A549 (cell line): ENCODE measurements at places on chromosomes 7 and 10.

DNA sequence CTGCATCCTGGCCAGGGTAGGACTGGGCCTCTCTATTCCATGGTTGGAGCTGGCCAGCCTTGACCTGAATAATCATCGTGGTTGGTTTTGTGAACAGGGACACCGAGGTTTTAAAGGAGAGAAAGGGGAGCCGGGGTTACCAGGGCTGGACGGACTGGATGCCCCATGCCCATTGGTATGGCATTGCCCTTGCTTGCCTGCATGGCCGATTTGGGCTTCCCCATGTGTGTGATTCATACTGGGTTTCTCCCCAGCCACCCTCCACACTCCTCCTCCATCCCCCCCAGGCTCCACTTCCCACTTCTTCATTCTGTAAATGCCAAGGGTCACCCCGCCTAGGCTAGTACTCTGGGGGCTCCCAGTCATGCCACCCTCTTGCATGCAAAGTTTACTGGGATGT is 98.8 kb upstream of the MACROH2A2 start:
- no peak for DNase-seq

- no peak for DNase-seq
Observed at GRCh38 chr7:85154282-85154937, 32.4 kb downstream of the SEMA3D start.

DNA sequence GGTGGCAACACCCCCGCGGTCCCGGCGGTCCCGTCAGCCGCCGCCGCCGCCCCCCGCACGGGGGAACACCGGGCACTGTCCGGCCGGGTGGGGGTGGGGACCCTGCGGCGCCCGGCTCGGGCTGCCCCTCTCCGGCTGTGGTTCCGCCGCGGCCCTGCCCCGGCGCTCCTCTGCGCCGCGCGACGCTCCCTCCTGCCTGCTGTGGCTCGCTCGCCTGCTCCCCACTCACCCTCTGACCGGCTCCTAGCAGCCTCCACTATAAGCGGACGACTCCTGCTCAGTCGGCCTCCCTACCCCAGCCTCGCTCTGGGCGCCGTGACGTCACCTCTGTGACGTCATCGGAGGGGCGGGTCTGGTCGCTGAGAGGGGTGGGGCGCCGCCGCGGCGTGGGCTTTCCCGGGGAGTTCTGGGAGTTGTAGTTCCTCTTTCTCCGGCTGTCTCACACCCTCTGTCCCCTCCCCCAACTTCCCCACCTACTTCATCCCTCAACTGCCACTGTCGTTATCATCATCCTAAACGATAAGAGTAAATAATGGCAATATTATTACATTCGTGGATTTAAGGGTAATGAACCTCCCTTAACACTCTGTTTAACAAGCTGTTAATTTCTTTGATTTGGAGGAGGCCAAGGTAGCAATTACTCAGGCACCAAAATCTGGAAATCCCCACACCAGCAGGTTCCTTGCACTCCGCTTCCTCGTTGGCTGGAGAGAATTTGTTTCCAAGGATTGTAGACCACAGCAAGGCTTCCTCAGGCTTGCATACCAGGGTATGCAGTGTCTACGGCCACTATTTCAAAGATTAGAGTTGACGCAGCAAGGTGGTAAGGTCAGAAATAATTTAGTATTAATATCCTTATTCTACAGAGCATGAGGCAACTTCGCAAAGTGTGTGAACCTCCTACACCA is at the start of gene UBE2H:
UBE2H (minus strand) TSS at position 308 of the 908 bp plus-strand sequence. CDS start 405 bp downstream, outside the sequence.
- DNase-seq, result peak; percentile 92

DNA sequence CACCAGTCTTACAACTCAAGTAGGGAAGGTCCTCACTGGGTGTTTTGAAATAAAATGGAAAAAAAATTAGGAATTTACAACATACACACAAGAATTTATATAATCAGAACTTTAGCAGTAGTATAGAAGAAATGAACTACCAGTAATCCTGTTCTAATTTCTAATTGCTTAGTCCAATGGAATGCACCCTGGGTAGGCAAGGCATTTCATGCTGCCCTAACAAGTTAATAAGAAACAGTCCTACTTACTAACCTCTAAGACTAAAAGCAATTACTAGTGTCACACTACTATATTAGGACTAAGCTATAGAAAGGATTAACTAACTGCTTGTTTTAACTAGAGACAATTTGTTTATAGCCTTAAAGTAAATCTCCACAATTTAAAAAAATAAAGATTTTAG is 158.1 kb downstream of the BTAF1 start:
- DNase-seq, result no peak

DNA sequence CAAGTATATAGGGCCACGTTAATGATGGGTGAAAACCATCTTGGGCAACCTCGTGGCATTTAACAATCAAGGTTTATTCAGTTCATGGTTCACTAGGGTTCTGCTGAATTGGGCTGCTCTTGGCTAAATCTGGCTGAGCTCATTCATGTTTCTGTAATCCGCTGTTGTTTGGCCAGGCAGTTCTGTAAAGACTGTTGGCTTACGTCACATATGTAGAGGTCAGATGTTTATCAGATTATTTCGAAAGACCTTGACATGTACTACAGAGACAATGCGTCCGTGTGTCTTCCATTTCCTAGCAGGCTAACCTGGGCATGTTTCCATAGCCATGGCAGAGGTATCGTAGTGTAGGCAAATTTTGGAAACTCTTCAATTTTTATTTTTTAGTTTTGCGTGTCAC is 190.0 kb upstream of the ZWINT start:
- DNase-seq, result no peak

DNA sequence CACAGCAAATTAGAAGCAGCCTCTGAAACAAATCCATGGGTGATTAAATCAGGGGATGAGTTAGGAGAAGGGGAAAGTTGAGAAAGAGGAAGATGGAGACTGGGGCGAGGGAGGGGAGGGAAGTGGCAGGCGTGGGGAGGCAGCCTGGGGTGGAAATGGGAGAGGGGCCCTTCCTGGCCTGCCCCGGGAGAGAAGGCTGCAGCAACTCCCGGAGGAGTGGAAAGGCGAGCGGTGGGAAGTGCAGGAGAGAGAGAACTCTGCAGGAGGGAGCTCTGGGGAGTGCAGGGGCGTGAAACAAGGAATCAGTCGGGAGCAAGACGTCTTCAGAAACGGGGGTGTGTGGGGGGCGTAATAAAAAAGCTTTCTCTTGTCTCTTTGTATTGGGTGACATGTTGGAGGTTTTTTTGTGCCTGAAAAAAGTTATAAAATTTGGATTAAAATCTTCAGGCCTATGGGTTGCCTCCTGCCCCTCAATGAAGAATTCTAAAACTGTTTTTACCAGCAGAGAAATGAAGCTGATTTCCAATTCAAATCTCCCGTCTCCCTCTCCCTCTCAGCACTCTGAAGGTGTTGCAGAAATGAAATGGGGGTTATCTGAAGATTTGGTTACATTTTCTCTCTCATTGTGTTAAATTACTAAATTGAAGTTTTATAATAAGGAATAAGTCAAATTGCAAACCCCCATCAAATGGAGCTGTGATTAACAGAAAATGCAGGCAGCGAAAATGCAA is 4.7 kb upstream of the UNCX start:
- DNase-seq, result no peak

- DNase-seq, result peak; percentile 67
Observed at GRCh38 chr10:137031-137430, 1.8 kb downstream of the ZMYND11 start.

- DNase-seq, result peak; percentile 57
Observed at GRCh38 chr10:78925800-78926319, 142.9 kb upstream of the ZMIZ1 start.

GRCh38 chr10:17548770-17549169 is 68.4 kb downstream of the HACD1 start:
- no peak for DNase-seq

GRCh38 chr10:73577788-73578187 is 13.4 kb downstream of the USP54 start:
- DNase-seq, result peak; percentile 8

GRCh38 chr10:61623161-61623560 is 39.6 kb upstream of the CABCOCO1 start:
- DNase-seq, result no peak

GRCh38 chr7:54757711-54758110 is 1.3 kb downstream of the SEC61G start:
- DNase-seq, result no peak

DNA sequence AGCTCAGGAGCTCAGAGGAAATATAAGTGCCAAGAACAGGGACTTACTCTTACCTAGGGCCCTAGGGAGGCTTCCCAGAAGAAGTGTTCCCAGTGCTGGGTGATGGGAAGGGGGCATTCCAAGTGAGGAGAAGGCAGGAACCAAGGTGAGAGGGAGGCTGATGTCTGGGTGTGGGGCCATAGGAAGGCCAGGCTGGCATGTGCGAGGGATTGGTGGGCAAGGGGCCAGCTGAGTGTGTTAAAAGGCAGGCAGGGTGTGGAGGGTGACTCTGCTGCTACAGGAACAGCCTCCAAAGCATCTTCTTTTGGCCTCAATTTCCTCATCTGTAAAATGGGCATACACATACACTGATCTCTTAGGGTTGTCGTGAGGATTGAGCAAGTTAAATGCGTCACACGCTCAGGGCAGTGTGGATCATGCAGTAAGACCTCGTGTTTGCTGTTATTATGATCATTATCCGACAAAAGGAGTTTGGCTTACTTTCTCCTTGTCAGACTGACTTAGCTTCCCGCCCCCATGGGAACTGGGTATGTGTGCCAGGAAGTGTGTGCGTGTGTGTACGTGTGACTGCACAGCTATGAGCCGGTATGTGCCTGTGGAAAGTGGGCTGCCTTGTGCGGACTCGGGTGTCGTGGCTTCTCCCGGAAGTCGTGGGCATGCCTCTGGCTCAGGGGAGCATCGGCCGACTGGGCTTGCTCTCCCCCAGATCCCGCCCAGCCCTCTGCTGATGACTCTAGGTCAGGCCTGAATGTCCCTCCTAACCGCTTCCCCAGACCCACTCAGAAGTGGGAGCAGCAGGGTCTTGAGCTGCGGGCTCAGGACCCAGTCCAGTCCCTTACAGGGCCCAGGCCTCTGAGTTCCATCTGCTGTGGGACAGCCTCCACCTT is 59.6 kb downstream of the NEURL1 start:
- DNase-seq, result no peak

DNA sequence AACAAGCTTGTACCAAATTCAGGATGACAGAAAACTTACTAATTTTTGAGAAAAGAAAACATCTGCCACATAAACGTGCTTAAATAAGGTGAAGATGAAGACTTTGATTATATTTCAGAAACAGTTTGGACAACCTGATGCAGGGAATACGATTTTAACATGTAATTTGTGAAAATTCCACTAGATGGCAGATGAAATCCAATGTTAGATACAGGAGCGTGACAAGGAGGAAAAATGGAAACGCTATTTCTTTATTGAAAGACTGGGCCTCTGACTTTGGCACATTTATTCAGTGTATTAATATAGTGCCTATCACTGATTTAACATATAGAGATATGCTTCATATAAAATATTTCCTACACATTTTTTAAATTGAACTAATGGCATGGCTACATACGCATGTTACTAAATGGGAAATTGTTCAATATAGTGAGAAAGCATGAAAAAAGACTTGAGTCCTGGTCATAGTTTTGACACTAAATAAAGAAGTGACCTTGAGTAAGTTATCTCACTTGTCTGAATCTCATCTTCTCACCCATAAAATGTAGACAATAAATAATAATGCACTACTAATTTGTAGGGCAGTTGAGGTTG is 60.7 kb downstream of the CD36 start:
- DNase-seq, result peak; percentile 66

GRCh38 chr7:150323682-150324372 is 482 bp upstream of the ACTR3C start:
- DNase-seq, result no peak

- no peak for DNase-seq
Observed at GRCh38 chr7:92934096-92934495, 97.7 kb upstream of the CDK6 start.

GRCh38 chr10:115969591-115969990 is 303.4 kb downstream of the GFRA1 start:
- no peak for DNase-seq

DNA sequence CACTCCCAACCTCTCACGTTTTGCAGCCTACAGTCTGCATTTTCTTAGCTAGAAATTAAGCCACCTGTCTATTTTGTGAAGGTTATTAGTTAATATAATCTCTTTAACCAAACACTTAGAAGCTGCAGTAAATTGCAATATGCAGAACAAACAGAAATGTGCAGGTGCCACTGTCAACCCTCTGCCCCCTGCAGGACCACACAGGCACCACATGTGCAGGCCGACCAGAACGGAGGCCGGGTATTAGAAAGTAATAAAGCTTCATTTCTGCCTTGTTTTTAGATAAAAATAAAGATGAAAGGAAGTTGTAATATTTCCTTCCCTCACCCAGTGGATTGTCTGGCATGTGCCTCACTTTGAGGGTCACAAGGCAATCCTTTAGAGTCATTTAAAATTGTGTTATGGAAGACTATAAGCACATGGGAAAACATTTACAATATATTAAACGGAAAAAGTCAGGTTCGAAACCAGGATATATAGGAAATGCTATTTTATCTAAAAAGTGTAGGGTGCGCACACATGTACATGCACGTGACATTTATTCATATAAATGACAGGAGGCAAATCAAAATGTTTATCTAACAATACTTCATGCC is 158.2 kb downstream of the ARHGAP12 start:
- DNase-seq, result no peak

DNA sequence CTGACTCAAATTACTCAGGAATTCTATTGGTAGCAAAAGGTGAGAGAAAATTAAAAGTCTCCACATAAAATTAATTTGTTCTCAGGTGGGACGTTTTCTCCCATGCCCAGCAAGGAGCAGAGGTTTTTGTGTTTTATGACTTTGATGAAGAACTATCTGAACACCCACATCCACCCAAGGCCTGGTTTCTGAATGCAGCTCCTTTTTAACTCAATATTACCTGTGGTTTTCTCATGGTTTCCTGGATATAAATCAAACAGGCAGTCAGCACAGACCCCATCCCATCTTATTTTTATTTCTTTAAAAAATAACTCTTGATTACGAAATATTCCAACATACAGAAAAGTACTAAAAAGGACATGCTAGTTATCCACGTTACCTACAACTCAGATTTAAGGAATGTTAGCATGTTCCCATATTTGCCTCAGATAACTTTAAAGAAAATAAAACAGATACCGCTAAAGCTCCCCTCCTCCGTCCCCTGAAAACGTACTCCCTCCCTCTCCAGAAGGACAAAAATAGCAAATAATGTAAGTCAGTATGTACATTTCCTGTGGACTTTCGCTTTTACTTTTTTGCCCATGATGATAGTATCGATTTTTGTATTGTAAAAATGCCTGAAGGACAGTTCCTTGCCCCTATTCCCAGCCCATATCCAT is 43.4 kb downstream of the GLI3 start:
- DNase-seq, result no peak

GRCh38 chr7:155763122-155763521 is 49.1 kb downstream of the SHH start:
- DNase-seq, result no peak

- no peak for DNase-seq
Observed at GRCh38 chr10:97915346-97916131, 65.9 kb downstream of the GOLGA7B start.

GRCh38 chr10:130792096-130792845 is 519.2 kb downstream of the TCERG1L start:
- no peak for DNase-seq

- no peak for DNase-seq
Observed at GRCh38 chr7:28627896-28628295, 215.6 kb downstream of the CREB5 start.

DNA sequence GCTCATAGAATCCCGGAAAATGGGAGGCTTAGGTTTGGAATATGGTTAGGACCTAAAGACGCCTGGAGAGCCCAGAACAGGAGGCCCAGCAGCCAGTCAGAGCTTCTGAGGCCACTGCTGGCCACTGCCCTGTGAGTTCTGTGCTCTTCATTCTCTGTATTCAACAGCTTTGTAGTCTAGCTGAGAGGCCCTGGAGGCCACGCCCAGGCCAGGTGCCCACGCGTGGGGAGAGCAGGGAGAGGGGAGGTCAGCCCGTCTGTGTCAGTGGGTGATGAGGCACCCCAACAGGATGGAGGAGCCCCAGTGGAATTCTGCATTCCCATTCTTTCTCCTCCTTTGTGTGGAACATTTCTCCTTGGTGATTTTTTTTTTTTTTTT is 29.1 kb downstream of the IL15RA start:
- no peak for DNase-seq
